ENCODE measurements at places on chromosomes 3 and 15. TPM values are rescaled to one million over a fixed set of nuclear protein-coding genes. Genes with fewer than 3 reads are reported as not detected.

DNA sequence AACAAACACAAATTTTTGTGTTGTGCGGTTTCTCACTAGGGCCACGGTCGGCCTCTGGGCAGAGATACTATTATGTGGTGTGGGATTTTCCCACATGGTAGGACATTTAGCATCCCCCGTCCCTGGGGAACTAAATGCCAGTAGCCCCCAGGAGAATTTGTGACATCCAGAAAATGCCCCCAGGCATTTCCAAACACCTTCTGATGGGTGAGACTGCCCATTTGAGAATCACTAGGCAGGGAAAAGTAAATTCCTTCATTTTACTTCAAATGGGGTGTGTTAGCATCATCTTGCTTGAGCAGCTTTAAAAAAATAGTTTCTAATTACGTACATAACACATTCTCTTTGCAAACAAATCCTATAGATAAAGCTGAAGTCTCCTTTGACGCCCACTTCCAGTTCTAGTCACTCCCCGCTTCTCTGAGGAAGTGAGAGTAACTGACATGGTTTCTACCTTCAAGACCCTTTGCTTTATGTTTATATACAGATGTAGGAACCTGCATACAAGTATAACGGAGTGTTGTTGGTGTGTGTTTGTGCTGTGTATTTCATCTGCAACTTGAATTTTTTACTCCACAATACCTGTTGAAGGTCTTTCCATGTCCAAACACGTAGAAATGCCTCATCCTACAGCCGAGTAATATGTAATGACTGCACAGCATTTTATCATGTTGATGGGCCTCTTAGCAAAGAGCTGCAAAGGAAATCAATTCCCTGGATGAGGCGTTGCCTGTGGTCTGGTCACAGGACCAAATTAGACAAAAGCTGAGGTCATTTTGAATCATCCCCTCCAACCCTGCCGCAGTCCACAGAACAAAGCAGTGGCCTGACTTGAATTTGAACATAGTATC lies 31.4 kb upstream of the ZBTB38 start:
- peak; percentile 84 for DNase-seq

GRCh38 chr3:113279686-113280085 lies 68.3 kb downstream of the BOC start:
- no peak for DNase-seq

The PLS1 gene
- total RNA-seq: 21.8 TPM

DNA sequence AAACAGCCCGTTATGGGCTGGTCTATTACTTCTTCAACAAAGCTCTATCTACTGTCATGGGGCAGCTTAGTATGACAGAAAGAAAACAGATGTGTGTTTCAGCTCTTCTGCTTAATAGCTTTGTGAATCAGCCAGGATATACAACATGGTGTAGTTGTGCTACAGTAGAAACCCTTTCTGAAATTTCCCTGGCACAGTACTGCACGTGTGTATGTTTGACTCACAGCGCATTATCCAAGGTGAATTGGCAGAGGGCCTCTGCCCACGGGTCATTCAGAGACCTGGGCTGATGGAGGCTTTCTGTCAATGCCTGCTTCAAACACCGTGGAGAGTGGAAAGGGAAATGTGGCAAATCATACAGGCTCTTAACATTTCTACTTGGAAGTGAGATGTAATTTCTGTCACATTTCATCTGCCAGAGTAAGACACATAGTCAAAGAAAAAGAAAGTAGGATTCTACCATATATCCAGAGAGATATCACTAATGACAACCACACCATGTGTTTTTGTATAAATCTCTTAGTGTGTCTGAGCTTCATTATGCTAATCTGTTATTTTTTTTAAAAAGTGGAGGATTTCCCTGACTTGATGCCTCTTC lies 505.1 kb downstream of the CNTN4 start:
- no peak for DNase-seq

- DNase-seq: no peak
Measured at GRCh38 chr15:77417602-77418001, 2.3 kb downstream of the PEAK1 start.

DNA sequence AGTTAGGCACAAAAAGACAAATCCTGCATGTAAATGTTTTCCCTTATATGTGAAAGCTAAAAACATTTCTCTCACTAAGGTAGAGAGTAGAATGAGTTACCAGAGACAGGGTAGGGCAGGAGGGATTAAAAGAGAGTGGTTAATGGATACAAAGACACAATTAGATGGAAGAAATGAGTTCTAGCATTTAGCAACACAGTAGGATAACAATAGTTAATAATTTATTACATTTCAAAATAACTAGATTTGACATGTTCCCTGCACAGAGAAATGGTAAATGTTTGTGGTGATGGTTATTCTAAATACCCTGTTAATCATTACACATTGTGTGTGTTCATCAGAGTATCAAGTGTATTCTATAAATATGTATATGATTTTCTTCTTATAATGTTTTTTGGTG lies 1400.7 kb downstream of the OTOL1 start:
- DNase-seq: no peak

DNA sequence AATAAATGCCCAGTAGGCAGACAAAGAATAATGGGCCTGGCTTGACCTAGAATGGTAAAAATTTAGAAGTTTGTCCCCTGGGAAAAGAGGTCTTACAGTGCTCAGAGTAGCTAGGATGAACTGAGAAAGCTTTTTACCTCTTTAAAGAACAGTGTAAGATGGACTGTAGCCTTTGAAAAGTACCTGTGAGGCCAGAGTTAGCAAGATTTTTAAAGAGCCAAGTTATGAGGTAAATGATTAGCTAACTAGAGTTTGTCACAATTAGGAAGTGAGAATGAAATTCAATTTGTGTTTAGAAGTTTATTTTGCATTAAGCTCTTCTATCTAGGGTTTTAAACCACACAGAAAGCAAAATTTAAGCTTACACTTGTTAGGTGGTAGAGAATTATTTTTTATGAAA lies 480.9 kb downstream of the ZIC1 start:
- no peak for DNase-seq

DNA sequence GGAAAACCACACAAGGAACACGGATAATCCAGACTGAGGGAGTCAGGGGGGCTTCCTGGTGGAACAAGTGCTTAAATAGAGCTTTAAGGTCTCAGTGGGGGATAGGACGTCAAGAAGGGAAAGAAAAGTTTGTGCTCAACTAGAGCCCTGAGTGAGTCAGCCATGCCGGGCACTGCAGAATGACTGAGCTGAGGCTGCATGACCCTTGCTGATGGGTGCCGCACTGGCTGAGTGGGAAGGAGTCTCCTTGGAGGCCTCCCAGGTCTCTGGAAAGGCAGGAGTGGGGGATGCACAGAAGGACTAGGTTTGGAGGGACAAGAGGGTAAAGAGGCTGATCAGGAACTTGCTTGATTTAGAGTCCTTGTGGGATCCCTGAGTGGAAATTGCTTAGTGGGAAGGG lies 150.3 kb downstream of the RPLP1 start:
- no peak for DNase-seq

- no peak for DNase-seq
Measured at GRCh38 chr3:175940881-175941280, 1081.7 kb downstream of the NAALADL2 start.

The UBA7 gene
- 6.3 TPM for total RNA-seq

Data from kidney epithelial cell (primary cell).